ENCODE measurements at places on chromosomes 12 and 14.

DNA sequence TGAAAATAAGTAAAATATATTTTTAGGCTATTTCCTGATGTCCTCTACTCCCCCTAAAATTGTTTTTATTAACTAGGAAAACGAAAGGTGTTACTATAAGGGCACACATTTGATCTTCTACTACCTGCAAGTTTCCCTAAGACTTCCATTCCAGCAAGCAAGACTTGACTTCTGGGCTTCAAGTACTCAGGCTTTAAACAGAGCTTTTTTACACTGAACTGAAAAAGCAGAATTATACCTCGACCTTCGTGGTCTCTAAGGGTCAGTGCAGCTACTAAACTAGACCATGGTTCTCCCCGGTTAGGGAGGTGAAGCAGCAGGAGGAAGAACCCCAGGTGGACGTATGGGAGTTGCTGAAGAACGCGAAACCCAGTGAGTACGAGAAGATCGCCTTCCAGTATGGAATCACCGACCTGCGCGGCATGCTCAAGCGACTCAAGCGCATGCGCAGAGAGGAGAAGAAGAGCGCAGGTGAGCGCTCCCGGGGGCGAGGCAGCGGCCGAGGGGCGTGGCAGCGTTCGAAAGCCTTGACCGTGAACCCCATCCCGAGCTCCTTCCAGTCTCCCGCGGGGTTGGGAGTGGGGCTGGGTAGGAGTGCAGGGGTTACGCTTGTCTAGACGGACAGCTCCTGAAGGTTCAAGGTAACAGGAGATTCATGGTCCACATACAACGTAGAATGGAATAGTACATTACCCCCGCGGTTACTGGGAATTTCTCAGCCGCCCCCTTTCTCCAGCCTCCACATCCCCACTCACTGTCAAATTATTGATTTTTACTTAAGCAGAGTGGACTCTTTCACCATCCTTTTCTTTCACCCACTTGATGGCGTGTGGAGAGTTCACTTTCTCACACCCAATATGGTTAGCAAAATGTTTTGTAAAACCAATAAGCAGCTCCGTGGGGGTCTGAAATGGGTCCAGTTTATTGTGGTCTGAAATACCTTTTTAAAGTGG is 47.6 kb downstream of the MYBPC1 start:
- no peak for DNase-seq

DNA sequence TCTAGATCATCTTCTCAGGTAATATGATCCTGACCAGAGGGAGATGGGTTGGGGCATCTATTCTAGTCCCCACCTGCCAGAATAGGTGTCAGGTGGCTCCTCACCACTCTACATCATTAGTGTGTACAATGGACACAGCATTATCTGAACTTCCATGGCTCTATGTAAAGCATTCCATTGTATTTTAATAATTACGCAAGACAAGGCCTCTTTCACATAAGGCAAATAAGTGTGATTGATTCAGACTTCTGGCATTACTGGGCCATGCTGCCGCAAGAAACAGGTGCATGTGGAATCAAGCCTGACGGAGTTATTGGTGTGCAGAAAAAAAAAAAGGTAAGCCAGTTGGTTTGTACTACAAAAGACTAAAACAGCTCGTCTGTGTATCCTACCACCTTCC is 3.1 kb upstream of the DDHD1 start:
- no peak for DNase-seq

GRCh38 chr12:16225692-16226091 is 51.8 kb downstream of the SLC15A5 start:
- DNase-seq, result no peak

DNA sequence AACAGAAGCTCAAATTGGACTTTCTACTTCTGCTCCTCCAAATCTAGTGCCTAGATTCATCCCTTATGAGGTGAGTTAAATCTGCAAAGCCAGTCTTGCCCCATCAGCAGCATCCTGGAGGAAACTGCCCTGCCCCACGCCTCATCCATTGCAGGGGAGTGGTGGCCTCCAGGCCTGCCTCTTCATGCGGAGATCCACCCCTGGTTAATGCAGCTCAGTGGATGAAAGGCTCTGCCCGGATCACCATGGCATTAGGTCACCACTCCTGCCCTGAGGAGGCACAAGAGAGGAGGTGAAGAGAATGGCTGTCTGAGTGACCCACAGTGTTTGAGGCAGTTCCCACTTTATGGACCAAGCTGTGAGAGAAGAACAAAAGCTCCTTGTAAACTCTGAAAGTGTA is 218.1 kb downstream of the C12orf75 start:
- DNase-seq, result no peak

DNA sequence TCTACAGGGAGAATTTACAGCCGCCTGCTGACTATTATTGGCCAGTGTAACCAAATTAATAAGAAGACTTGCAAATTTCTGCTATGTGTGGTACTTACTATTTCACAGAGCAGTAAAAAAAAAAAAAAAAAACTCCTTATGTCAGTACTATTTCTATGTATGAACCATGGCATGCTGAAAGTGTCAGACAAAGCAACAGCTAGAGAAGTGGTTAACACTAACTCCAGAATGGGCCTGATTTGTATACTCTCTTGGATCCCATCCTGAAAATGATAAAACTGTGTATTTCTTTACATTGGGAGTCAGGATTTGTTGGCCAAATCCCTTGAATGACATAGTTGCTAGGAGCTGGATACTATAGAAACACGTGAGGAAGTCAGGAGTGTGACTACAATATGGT is 416.8 kb downstream of the EGLN3 start:
- DNase-seq, result no peak

DNA sequence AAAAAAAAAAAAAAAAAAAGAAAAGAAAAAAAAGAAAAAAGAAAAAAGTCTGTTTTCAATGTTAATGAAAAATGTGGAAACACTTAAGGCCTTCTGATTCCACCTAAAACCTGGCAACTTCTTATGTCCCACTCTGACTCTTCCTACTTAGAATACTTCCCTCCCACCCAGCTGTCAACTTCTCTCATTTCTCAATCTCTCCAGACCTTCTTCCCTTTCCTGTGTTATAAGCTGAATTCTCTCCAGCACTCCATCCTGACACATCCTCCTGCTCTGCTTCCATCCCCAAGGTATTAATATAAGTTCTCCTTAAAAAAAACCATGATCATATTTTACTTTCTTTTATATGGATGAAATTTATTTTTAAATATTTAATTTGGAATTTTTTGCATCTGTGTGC is 20.3 kb upstream of the TMTC1 start:
- DNase-seq, result no peak

GRCh38 chr14:90518941-90519256 is 122.1 kb downstream of the CALM1 start:
- DNase-seq, result peak; percentile 42

DNA sequence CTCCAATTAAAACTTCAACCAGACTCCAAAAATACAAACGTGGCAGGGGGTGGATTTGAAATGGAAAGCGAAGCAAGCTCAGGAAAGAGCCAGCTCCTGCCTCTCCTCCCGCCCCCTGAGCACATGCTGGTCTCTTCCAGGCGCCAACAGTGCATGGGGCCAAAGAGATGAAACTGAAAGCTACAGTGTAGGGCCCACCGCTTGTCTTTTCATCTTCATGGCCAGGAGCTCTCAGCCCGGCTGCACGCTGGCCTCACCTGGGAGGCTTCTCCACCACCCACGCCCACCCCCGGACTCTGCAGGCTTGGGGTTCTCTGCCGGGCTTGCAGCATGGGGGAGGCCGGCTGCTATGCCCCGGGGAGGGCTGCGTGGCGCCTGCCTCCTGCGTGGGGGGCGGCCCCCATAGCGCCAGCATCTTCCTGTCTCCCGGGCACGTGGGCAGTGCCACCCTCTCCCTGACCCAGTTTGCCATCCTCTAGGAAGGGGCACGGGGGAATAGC is 2.0 kb downstream of the RIMBP2 start:
- DNase-seq, result no peak

GRCh38 chr12:113070117-113070906 is 13.8 kb downstream of the DTX1 start:
- DNase-seq, result peak; percentile 25

DNA sequence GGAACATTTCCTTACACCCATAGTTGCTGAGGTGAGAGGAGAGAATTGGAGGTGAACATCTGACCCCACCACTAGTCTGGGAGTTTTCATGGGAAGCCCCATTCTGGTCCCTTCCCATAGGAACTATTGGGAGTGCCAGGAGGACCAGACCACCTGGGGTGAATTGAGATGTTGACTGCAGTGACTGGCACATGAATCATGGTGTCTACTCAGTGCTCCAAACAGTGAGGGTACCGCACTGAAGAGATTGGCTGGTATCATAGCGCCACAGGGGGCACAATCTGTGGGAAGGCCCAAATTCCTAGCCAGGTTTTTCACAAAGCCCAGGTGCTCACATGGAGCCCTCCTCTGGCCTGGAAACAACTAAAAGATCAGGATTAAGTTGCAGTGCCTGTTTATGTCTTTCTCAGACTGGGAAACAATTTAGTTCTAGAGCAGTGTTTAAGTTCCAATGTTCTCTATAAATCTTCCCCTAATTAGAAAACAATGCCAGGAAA is 3.7 kb upstream of the RNASE9 start:
- no peak for DNase-seq

DNA sequence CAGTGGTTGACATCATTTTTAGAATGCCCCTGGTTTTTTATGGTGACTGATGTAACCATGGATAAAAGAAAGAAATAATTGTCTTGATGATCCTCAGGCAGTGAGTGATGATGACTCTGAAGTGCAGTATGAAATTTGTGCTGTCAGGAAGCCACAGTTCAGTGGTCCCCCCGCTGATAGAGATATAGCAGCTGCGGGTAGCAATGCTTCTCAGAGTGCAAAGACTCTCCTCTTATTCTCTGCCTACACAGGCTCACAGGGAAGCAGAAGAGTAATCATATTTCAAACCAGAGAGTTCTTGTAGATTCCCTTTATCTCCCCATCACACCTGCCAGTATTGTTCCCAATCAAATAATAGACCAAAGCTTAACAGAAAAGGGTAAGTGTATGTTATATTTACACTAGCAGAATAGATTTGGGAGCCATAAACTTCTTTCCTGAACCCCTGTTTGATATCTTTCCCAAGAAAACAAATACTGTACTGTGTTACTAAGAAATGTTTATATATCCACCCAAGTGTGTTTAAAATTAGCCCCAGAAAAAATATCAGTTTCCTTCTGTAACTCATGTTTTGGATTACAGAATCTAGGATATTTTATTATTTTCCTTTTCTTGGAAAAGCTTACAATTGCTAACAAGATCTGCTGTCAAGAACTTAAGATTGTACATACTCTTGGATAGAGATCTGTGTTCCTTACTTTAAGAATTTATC is 1817.4 kb upstream of the FLRT2 start:
- DNase-seq, result no peak

- DNase-seq, result no peak
Measured at GRCh38 chr12:2169940-2170339, 117.2 kb downstream of the CACNA1C start.

- DNase-seq, result no peak
Measured at GRCh38 chr14:33793398-33794110, 157.3 kb downstream of the EGLN3 start.

- DNase-seq, result no peak
Measured at GRCh38 chr14:90894241-90894640, 78.0 kb upstream of the TTC7B start.

- no peak for DNase-seq
Measured at GRCh38 chr12:13576935-13577500, 380.5 kb downstream of the EMP1 start.

GRCh38 chr14:103140316-103141109 is 17.3 kb downstream of the TNFAIP2 start:
- no peak for DNase-seq

- DNase-seq, result no peak
Measured at GRCh38 chr12:106078358-106079010, 60.3 kb downstream of the NUAK1 start.

DNA sequence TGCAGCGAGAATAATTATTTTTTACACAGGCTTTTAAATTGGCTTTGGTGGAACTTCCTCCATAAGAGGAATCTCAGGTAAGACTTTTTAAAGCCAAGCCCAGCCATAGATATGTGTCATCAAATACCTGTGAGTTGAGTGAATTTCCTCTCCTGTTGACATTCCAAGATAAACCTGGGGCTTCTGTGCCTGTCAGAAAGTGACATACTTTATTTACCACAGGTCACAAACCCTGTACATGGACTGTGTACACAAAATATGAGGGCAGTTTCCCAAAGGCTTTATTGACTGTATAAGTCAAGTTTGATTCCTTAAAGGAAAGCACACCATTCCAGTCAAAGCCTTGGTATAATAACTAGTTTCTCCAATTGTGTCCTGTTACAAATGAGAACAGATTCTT is 25.9 kb upstream of the SRSF5 start:
- DNase-seq, result no peak

- no peak for DNase-seq
Measured at GRCh38 chr12:622416-622815, 40.8 kb downstream of the NINJ2 start.

DNA sequence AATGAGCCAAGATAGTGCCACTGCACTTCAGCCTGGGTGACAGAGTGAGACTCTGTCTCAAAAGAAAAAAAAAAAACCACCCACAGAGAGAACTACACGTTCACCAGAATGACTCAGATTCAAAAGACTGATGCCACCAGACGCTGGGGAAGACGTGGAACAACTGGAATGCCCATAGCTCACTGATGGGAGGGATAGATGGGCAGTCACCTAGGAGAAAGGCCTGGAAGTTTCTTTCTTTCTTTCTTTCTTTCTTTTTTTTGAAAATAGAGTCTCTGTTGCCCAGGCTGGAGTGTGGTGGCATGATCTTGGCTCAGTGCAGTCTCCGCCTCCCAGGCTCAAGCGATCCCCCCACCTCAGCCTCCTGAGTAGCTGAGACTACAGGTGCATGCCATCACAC is 10.0 kb upstream of the KLC1 start:
- no peak for DNase-seq

- no peak for DNase-seq
Measured at GRCh38 chr12:31362115-31362758, 36.3 kb upstream of the SINHCAF start.

- DNase-seq, result no peak
Measured at GRCh38 chr12:132505852-132506219, 15.9 kb downstream of the FBRSL1 start.

DNA sequence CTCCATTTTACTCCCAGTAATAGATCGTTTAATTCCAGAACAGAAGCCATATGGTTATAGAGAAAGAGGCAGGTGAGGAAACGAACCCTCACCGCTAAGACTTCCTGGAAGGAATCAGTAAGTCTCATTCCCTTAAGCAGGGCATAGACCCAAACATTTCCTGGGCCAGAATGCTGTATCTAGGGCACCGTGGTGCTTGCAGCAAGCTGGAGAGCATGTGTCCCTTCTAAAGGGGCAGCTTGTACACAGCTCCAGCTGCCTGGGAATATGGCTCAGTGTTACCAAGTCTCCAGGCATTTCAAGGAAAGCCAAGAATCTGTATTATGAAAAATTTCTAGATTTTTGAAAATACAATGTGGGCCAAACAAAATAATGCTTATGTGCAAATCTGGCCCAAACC is 73.4 kb downstream of the PPM1H start:
- DNase-seq, result no peak

GRCh38 chr14:93031505-93032315 is 84.0 kb downstream of the ITPK1 start:
- no peak for DNase-seq

- DNase-seq, result no peak
Measured at GRCh38 chr12:70920251-70920851, at the start of gene PTPRR. Gene PTPRR, minus strand, starts transcription at chr12:70920738. Its CDS starts 348 bp downstream, at chr12:70920390.
